ENCODE measurements at places on chromosomes 11 and 22.

GRCh38 chr22:22721681-22722354 lies 77.4 kb downstream of the GGTLC2 start:
- no peak for DNase-seq

GRCh38 chr11:105103336-105103735 lies 36.2 kb downstream of the CARD18 start:
- DNase-seq, result no peak

GRCh38 chr11:92322225-92322624 lies 97.6 kb downstream of the FAT3 start:
- peak; percentile 17 for DNase-seq

DNA sequence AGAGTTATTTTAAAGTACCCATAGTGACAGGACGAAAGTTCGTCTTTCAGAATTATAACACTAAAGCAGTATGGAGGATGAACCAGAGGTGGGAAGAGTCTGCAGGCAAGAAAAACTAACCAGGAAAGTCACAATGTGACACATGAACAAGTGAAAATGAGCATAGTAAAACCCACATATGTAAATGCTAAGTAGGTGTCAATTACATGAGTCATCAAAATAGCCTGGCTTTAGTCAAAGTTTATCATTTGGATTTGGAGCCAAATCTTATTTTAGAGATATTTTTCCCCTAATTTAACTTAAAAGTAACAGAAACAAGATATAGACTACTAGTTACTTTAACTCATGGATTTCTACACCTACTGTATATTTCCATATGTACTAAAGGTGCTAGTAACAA lies 159.8 kb downstream of the GRIA4 start:
- DNase-seq, result no peak

DNA sequence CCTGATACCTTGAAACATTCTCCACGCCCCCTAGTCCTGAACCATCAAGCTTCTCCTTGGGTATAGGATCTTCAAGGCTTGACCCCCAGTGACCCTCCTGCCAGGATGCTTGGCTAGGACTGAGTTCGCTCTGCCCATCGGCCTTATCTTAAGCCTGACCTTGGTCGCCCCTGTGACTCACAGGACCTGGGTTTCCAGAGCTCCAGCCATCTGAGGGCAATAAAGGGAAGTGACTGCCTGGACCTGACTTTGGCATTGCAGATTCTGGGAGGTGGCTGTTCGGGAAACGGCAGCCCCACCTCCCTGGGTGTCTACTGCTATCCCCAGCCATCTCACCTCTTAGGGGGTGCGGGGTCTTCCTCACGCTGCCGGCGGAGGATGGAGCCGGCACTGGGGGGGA lies 15.4 kb downstream of the CARD10 start:
- no peak for DNase-seq

- no peak for DNase-seq
These were observed 23.7 kb downstream of the PDHX start for GRCh38 chr11:34940026-34940677.

Data from hepatic stellate cell (primary cell).